Karpas-422 (cell line): ENCODE measurements at places on chromosomes 13 and 19. TPM values are rescaled to one million over a fixed set of nuclear protein-coding genes. Genes with fewer than 3 reads are reported as not detected.

ZNF888 gene
- 6.0 and 10.5 TPM in 2 replicates for total RNA-seq

DNA sequence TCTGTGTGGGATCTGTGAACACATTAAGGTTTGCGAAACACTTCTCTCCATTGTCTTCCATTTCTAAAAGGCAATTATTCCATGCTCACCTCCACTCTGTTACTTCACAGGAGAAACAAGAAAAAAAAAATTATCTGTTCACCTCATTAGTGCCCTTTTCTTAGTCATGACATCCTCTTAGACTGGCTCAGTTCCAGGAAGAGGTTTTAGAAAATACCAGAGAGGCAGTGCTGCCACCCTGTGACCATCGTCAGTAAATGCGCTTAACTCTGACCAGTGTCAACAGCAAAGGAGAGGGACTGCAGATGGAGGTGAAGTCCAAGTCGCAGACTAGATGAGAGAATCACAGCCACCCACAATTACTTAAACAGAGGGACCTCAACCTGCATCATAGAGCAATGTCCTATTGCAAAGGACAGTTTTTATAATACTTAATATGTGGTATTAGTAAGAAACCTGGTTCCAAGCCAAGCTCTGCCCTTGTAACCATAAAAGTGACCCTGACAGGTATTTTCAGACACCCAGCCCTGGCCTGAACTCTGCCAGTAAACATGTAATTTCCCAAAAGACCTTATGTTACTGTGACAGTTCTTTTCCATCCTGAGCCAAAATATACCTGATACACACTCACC is 19.4 kb downstream of the CEACAM21 start:
- no peaks in the 10 kb centered on the region for H3K36me3 ChIP-seq
- no peak overlapping the region for H3K4me3 ChIP-seq
- no peaks in the 10 kb centered on the region for H3K27me3 ChIP-seq
- H3K4me1 ChIP-seq: no peaks in the 10 kb centered on the region
- H3K27ac ChIP-seq: no peak overlapping the region

- peaks cover 83% of the 10 kb centered on the region for H3K4me1 ChIP-seq
- H3K4me3 ChIP-seq: no peak overlapping the region
- H3K27ac ChIP-seq: peak overlapping the region; percentile 6; the same call in 1 of the 2 replicates
- peaks cover 14% of the 10 kb centered on the region; the same call in 1 of the 2 replicates for H3K36me3 ChIP-seq
- H3K27me3 ChIP-seq: no peaks in the 10 kb centered on the region
- DNase-seq: no peak
Measured at GRCh38 chr13:73943137-73943964, 190.9 kb downstream of the KLF12 start.

- no peak for DNase-seq
- H3K4me3 ChIP-seq: no peak overlapping the region
- H3K27ac ChIP-seq: no peak overlapping the region
- H3K27me3 ChIP-seq: no peaks in the 10 kb centered on the region
- H3K36me3 ChIP-seq: no peaks in the 10 kb centered on the region
Measured at GRCh38 chr19:42172261-42172660, 40.0 kb upstream of the POU2F2 start.

DUS3L gene
- total RNA-seq: 21.7 and 34.0 TPM in 2 replicates

FGF22 gene
- not detected in 2 replicates for total RNA-seq

MBD3 gene
- total RNA-seq: 42.2 and 124 TPM in 2 replicates

DNA sequence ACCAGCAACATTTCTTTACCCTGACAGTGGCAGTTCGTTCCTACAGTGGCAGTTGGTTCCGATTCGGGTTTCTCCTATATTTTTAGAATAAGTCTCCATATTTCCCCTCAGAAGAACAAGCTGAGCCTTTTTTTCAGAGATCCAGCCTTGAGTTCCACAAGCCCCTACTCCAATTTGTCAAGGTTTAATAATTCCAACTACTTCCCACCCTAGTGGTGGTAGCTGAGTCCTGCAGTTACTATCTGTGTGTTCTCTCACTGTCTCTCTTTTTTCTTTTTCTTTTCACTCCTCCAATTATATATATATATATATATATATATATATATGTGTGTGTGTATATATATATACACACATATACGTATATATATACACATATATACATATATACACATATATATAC is 1347.3 kb downstream of the PCDH9 start:
- no peaks in the 10 kb centered on the region for H3K4me1 ChIP-seq
- H3K27ac ChIP-seq: no peak overlapping the region
- H3K4me3 ChIP-seq: no peak overlapping the region
- no peak for DNase-seq
- H3K36me3 ChIP-seq: no peaks in the 10 kb centered on the region; the same call in 1 of the 2 replicates
